Ovary (tissue), 10 donors: ENCODE measurements at places on chromosomes 2 and 18. TPM values are rescaled to one million over a fixed set of nuclear protein-coding genes. Genes with fewer than 3 reads are reported as not detected.

Gene SERPINB5
- total RNA-seq: not detected

DNA sequence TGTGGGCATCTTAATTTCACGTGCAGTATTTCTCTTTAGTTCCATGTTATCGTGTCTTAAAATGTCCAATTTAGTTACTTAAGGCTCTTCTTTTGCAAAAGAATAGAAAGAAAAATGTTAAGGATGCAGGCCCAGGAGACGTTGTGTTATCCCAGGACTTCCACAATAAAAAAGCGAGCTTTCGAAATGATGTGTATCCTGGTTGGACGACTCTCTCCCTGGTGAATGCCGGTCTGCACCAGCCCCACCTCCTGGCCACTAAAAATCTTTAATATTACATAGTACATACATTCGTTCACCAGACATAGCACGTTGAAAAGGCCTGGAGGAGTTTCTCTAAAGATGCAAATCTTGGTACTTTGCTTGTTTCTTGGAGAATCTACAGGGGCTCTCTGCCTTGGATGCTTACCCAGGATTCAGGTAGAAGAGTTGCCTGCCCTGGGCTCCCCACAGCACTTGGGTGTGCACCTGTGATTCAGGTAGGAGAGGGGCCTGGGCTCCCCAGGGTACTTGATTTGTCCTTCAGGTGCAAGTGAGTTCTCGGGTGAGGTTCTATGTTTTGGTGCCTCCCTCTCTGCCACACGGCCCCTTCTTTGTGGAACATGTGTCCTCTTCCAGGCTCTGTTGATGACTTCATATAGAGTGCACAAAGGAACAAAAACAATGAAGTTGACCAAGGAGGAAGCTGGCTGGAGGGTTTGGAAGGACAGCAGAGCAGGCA lies 26.6 kb downstream of the TWIST2 start:
- DNase-seq: no peak
- no peaks in the 10 kb centered on the region for H3K36me3 ChIP-seq
- no peak overlapping the region for H3K27ac ChIP-seq

Gene GCC2
- 51.1 TPM for total RNA-seq

DNA sequence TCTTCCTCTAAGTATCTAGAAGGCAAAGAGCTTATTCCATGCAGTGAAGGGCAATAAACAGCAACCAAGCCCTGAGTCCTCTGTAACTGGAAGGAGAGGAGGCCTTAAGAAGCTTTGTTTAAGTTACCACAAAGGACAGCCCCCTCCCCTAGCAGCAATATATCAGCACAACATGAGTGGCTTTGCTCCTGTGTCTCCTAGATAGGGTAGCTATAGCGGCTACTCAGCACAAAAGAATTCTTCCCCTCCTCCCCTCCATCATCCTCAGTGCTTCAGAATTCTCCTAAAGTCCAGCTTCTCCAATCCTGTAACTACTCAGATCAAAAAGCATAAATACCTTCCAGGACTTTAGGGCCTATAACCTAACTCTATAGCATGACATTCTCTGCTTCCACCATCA lies 16.5 kb downstream of the SUMO1 start:
- no peak overlapping the region for H3K27ac ChIP-seq
- no peak overlapping the region for H3K4me3 ChIP-seq
- no peaks in the 10 kb centered on the region for H3K27me3 ChIP-seq
- no peaks in the 10 kb centered on the region for H3K36me3 ChIP-seq
- H3K4me1 ChIP-seq: peaks cover 1% of the 10 kb centered on the region

GRCh38 chr2:96870626-96871255 lies 861 bp upstream of the SEMA4C start:
- H3K4me3 ChIP-seq: peak overlapping the region; percentile 91
- H3K27me3 ChIP-seq: no peaks in the 10 kb centered on the region
- H3K36me3 ChIP-seq: no peaks in the 10 kb centered on the region
- DNase-seq: peak; percentile 56
- peak overlapping the region; percentile 98 for H3K27ac ChIP-seq
- H3K4me1 ChIP-seq: peaks cover 13% of the 10 kb centered on the region

DNA sequence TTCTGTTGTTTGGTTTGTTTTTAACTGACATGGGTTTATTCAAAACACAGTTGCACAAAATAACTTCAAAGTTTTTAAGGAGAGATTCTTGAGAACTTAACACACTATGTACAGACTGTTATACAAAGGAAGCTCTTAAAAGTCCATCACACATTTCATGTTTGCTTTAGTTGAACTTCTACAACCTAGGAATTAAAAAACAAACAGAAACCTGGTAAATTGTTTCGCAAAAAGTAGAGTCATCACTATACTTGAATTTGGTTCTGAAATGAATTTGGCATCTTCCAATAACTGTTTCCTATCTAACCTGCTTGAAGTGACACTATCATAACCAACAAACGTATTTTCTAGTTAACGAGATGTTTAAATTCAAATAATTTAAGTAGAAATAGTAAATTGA lies 21.8 kb downstream of the TRIP12 start:
- no peak for DNase-seq
- H3K4me3 ChIP-seq: no peak overlapping the region
- H3K36me3 ChIP-seq: no peaks in the 10 kb centered on the region
- peaks cover 4% of the 10 kb centered on the region for H3K4me1 ChIP-seq

Gene CDCA7
- total RNA-seq: 0.80 TPM

- H3K4me3 ChIP-seq: no peak overlapping the region
- no peaks in the 10 kb centered on the region for H3K4me1 ChIP-seq
- no peaks in the 10 kb centered on the region for H3K36me3 ChIP-seq
- no peaks in the 10 kb centered on the region for H3K27me3 ChIP-seq
These were observed 854.5 kb upstream of the CRIM1 start for GRCh38 chr2:35501076-35501475.

Gene ELOA2
- not detected for total RNA-seq

DNA sequence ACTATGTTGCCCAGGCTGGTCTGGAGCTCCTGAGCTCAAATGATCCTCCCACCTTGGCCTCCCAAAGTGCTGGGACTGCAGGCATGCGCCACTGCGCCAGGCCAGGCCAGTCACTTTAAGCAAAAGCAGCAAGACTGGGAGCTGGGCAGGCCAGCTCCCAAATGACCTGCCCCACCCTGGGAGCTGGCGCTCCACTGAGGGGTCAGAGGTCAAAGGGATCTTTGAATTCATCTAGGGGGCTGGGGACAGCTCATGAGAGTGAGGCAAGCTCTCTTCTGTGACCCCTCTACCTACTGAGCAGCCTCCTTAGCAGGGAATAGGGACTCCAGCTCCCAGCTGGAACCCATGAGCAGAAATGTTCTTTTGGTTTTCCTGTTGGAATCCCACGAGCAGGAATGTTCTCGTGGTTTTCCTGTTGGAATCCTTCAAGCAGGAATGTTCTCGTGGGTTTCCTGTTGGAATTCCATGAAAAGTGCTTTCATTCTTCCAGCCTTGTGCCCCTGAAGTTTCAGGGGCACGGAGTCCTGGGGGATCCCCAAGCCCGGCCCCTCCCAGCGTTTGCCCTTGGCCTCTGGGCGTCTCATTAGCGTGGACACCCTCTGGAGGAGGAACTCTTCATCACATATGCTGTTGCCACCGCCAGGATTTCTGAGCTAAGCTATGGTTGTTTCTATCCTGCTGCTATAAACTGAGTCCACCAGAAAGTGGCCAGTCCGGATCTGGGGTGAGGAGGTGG lies 162.0 kb upstream of the HAAO start:
- H3K4me1 ChIP-seq: peaks cover 29% of the 10 kb centered on the region
- H3K27me3 ChIP-seq: no peaks in the 10 kb centered on the region
- no peak for DNase-seq

Gene EVX2
- total RNA-seq: not detected

DNA sequence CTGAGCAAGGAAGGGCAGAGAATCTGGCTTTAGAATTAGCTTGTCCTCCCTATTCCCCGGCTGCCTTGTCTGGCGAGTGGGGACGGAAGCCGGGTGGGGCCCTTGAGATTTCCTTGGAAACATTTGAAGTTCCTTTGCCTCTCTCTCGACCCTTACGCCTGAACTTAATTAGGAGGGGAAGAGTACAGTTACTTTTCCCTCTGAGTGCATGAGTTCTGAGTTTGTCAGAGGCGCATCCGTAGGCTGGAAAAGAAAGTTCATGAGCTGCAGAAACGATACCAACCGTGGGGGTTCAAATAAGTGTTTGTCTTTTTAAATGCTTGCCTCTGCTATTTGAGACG lies 468 bp downstream of the PIKFYVE start:
- H3K4me1 ChIP-seq: peaks cover 7% of the 10 kb centered on the region
- H3K27ac ChIP-seq: peak overlapping the region; percentile 91
- no peaks in the 10 kb centered on the region for H3K36me3 ChIP-seq
- DNase-seq: no peak

DNA sequence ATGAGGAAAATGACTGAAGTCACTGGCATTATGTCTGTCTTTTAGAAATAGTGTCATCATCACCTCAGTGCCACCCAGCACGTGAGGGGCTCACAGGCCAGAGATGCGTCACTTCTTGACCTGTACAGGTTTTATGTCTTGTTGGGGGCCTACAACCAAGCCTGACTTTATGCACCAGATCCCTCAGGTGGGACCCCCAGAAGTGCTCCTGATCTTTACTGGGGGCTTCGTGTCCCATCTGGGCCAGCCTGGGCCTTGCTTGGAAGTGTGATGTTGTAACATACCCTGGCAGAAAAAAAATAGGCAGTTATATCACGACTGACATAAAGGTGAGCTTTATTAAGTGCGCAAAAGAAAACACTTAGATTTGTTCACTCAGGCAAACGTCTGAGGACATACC lies 21.5 kb upstream of the GNAL start:
- H3K4me3 ChIP-seq: no peak overlapping the region
- no peak overlapping the region for H3K27ac ChIP-seq
- H3K36me3 ChIP-seq: no peaks in the 10 kb centered on the region
- H3K4me1 ChIP-seq: no peaks in the 10 kb centered on the region

Gene VSNL1
- not detected for total RNA-seq

Gene MARCO
- total RNA-seq: 6.0 TPM

Gene FHOD3
- total RNA-seq: 11.4 TPM

DNA sequence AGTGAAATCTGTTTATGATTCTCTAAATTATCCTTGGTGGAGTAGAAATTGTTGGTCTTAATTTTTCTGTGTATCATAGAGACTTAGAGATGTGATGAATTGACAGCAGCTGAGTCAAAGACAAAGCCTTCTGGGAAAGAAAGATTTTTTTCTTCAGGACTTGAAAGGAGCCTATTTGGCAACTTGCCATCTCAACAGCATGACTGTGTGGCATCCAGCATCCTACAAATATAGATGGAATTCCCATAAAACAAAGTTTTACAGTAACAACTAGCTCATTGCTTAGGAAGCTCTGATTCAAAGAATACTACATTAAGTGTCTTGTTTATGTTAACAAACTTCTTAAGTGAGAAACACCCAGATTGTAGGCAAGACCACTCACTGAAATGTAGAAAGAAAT lies 79.2 kb upstream of the SETBP1 start:
- no peaks in the 10 kb centered on the region for H3K4me1 ChIP-seq
- H3K27ac ChIP-seq: no peak overlapping the region
- no peaks in the 10 kb centered on the region for H3K36me3 ChIP-seq

- no peak for DNase-seq
- no peak overlapping the region for H3K4me3 ChIP-seq
- no peaks in the 10 kb centered on the region for H3K36me3 ChIP-seq
- H3K4me1 ChIP-seq: no peaks in the 10 kb centered on the region
- H3K27me3 ChIP-seq: no peaks in the 10 kb centered on the region
These were observed 5.9 kb downstream of the MDH1 start for GRCh38 chr2:63594660-63595059.
